ENCODE measurements at places on chromosomes 2 and 18. TPM values are rescaled to one million over a fixed set of nuclear protein-coding genes. Genes with fewer than 3 reads are reported as not detected.
A peak's percentile ranks its signal among the peaks of the same experiment; 100 is the strongest.

Gene SEPTIN10
- 128 TPM for polyA plus RNA-seq

Gene TMEM237
- polyA plus RNA-seq, result 70.4 TPM

Gene TRPM8
- 0.33 TPM for polyA plus RNA-seq

Gene LYG2
- 1.0 TPM for polyA plus RNA-seq

Gene PLEKHH2
- polyA plus RNA-seq, result 66.9 TPM

Gene TGFA
- 19.4 TPM for polyA plus RNA-seq

Gene CCDC102B
- 8.8 TPM for polyA plus RNA-seq

Gene HMSD
- polyA plus RNA-seq, result 3.6 TPM

DNA sequence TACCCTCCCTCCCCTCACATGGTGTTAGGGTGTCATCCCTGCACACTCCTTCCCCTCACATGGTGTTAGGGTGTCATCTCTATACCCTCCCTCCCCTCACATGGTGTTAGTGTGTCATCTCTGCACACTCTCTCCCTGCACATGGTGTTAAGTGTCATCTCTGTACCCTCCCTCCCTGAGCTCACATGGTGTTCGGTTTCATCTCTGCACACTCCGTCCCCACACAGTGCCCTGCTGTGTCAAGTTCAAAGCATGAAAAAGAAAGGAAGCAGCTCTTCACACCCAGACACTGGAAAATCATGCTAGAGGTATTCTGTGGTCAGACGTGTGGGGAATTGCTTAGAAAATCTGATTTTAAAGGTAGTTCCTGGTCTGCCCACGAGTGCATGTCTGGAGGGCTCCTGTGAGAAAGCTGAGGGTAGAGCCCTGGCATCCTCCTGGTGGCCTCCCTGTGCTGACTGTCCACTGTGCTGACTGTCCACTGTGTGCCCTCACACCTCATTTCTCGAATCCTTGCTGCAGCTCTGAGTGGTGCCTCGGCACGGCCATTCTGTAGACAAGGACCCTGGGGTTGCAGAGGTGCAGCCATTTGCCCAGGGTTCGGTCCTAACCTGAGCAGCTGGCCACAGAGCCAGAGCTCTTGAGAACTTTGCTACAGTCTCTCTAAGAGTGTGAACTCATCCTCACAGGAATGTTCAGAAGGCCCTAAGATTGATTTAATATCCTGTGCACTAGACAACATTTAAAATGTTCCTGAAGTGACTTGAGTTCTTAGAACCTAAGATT lies 69.1 kb upstream of the NFATC1 start:
- DNase-seq, result peak; percentile 26

DNA sequence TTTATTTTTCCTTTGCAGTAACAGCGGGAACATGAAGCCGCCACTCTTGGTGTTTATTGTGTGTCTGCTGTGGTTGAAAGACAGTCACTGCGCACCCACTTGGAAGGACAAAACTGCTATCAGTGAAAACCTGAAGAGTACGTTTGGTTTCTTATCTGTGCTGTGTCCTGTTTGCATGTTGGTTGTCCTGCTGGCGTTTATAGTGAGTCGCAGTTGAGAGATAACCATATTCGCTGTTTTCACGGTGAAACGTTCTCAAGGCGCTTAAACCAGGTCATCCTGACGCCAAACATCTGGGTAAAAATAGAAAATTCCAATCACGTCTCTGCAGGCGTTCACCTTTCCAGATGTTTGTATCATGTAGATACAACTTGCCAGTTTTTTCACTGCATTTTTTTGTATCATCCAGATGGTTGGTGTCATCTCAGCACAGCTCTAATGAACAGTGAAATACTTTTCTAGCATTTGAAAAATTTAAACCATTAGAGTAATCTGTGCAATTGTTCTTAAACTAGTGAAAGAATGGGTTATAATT lies 21.2 kb downstream of the CLUL1 start:
- DNase-seq, result no peak

GRCh38 chr2:186328838-186329237 lies 157.2 kb upstream of the ZC3H15 start:
- DNase-seq, result no peak

DNA sequence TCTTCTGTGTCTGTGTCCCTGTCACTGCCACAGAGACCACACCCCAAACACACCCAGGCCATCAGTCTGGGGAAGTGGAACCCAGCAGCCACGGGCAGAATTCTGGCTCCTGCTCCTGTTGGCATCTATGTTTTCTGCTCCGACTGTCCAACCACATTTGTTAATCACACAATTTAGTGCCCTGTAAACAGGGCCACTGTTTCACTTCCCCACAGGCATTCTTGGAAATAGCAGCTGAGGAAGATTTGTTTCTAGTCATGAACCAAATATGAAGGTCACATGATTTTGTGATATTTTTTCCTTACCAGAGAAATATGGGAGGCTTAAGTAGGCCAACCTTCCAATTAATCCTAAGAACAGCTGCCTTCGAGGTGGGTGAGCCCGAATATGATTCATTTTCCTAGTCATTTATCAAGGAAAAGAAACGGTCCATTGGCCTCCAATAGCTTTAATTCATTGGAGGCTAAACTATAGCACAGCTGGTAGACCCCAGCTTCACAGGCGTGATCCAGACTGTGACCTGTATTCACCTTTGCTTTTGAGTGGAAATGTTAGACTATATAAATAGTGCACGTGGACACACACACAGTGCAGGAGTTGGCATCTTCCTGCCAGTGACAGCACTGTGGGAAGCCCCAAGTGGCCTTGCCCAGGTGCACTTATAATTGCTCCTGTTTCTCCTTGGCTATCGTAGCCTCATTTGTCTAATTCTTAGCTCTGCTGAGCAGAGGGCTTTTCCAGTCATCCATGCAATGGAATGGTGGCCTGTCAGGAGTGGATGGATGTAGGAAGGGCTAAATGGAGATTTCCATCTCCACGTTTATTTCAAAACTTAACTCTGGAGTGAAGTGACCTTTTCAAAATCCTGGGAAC lies 267.9 kb downstream of the LPIN1 start:
- no peak for DNase-seq

GRCh38 chr2:154532004-154532403 lies 166.5 kb upstream of the KCNJ3 start:
- DNase-seq, result no peak

DNA sequence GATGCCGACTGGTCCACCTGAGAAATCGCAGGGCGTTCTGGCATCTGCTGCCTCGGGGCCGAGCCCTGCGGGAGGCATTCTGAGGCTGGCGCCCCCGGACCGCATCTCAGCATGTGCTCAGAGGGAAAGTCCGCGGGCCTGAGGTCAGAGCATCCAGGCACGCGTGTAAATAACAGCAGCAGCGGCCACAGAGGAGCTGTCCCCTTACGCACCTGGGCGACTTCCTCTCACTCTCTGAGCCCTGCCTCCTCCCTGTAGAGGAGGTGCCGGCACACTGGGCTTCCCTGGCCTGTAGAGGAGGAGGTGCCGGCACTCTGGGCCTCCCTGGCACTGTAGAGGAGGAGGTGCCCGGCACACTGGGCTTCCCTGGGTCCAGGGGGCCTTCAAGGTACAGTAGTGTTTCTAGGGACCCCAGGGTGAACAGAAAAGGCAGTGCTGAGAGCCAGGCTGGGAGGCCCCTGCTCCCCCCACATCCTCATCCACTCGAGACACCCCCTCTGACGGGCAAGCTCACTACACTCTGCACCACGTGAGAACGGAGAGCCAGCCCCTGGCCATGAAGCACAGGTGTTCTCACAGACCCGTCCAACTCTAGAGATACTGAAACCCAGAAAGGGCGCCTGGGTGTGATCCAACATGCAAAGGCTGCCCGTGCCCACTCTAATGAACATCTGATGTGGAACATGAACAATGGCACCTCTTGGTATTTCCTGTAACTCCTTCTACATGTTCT lies 263.5 kb downstream of the HDAC4 start:
- DNase-seq, result no peak

DNA sequence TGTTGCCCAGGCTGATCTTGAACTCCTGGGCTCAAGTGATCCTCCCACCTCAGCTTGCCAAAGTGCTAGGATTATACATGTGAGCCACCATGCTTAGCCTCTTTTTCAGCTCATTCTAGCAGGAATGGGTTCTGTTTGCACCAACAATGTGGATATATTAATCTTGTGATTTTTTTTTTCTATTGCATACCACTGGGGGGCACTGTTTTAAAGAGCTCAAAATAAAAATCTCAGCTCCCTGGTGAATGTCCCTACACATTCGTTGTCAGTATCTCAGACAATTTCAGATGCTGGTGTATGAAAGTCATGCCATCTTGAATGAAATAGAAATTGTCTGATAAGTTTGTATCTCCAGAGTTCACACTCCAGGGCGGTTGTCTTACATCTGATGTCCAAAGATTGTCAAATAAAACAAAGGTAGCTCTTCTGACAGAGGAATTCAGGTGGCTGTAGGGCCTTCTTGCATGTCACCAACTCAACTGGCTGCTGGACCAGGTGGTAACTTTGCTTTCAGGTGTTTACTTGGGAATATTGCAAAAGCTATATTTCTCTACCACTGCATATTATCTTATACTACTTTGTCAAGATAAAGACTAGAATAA lies 3.1 kb upstream of the MATN3 start:
- DNase-seq, result peak; percentile 68

GRCh38 chr2:241325257-241325656 lies 9.5 kb downstream of the SEPTIN2 start:
- DNase-seq, result no peak

DNA sequence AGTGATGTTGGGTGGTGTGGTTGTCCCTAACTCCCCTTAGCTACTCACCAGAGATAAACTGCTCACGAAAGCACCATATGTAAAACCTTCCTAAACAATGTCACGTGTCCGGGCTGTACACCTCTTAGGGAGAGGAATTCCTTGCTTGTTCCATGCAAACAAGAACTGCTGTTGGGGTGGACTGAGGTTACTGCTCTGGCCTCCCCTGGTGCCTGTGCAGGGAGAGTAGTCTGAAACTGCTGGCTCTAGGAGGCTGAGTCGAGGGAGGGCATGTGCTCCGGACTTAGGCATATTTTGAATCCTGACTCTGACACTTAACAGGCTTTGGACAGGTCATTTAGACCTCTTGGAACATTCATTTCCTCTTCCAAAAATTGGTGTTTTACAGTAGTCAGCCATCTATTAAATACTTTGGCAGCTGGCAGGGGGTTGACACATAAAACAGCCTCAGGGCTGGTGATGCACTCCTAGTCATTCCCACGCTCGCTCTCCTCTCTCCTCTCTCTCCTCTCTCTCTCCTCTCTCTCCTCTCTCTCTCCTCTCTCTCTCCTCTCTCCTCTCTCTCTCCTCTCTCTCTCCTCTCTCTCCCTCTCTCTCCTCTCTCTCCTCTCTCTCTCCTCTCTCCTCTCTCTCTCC lies 10.6 kb downstream of the THNSL2 start:
- no peak for DNase-seq

- DNase-seq, result no peak
Observed at GRCh38 chr2:155157711-155158110, 459.2 kb downstream of the KCNJ3 start.

- no peak for DNase-seq
Observed at GRCh38 chr2:223418131-223418530, 184.0 kb downstream of the SCG2 start.

DNA sequence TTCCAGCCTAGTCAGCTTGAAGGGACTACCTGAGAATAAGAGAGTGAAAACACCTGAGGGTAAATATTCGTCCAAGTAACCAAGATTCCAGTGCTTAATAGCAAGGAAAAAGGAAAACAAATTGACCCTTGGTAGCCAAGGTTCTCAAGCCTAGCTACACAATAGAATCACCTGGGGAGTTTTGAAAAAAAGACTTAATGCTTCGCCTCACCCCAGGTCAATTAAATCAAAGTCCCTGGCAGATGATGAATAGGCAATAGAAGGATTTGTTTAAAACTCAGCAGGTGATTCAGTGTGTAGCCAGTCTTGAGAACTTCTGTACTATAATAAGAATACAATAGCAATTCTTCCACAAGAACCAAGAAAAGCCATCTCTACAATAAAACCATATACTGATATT lies 500.2 kb downstream of the XIRP2 start:
- no peak for DNase-seq

DNA sequence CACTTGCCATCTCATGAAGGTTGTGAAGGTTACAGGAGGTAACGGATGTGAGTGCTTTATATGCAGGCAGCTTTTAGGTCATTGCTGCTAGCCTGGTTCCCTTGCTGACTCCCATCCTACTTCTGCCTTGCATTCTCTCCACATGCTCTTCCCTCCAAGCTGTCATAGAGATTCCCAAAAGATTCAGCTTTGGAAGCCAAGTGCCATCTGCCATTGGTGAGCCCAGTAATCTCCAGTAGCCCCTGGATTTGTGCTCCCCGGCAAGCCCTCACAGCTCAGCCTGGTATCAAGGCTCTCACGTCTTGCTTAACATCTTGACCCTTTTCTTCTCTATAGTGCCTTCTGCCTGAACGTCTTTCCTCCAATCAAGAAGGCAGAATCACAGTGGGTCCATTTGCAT lies 61.6 kb downstream of the MYT1L start:
- no peak for DNase-seq

DNA sequence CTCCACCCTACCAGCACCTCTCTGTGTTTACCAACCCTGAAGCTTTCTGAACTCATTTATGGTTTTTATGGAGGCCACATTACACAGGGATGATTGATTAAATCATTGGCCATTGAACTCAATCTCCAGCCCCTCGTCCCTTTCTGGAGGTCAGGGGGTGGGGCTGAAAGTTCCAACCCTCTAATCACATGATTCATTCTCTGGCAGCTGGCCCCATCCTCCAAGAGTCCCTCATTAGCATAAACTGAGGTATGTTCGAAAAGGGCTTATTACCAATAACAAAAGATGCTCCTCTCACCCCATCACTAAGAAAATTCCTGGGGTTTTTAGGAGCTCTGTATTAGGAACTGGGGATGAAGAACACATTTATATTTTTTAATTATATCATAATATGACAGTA lies 92.3 kb downstream of the DIS3L2 start:
- DNase-seq, result no peak

DNA sequence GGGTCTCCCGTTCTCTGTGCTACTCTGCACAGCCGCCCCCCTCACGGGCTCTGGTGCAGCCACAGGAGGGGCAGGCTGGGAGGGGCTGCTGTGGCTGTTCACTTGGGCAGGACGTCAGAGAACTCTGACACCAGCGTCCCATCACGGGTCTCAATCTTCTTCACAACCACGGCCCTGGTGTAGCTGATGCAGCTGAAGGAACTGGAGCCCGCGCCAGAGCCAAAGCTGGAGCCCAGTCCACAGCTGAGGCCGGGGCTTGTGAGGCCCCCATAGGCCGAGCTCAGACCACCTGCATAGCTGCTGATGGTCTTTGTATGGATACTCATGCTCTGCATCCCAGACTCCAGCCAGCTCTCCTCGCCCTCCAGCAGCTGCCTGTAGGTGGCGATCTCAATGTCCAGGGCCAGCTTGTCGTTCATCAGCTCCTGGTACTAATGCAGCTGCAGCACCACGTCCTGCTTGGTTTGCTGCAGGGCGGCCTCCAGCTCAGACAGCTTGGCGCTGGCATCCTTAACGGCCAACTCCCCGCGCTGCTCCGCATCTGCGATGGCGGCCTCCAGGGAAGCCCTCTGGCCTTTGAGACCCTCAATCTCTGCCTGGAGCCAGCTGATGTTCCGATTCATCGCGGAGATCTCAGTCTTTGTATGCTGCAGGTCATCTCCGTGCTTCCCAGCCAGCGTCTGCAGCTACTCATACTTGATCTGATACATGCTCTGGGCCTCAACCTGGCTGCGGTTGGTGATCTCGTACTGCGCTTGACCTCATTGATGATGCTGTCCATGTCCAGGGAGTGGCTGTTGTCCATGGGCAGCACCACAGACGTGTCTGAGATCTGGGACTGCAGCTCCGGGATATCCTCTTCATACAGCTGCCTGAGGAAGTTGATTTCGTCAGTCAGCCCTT lies 7.4 kb upstream of the DUSP19 start:
- DNase-seq, result no peak

- no peak for DNase-seq
Observed at GRCh38 chr2:183291436-183291835, 167.2 kb downstream of the NUP35 start.

- DNase-seq, result no peak
Observed at GRCh38 chr2:1972011-1972410, 227.7 kb upstream of the PXDN start.
